Urinary bladder (tissue), 4 donors: ENCODE measurements at places on chromosomes 1 and 21.

- DNase-seq = no peak
Observed at GRCh38 chr1:84995484-84996334, 1.2 kb downstream of the MCOLN2 start.

GRCh38 chr1:245383396-245384330 lies 228.9 kb downstream of the KIF26B start:
- no peak for DNase-seq

DNA sequence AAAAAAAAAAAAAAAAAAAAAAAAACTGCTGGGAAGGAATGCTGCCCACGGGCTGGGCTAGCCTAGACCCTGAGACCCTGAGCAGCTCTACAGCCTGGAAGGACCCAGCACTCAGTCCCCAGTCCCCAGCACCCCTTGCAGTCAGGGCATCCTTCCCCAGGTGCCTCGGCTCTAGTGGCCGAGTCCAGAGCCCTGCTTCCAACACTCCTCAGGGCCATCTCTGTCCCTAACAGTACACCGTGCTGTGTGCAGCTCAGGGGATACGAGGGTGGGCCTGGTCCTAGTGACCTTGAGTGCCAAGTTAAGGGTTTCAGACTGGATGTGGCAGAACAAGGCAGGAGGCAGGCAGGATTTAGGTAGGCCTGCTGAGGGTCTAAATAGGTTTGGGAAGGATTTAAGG lies 50.2 kb upstream of the LRP8 start:
- no peak for DNase-seq

GRCh38 chr1:98426092-98426491 lies 235.4 kb upstream of the SNX7 start:
- no peak for DNase-seq
